ENCODE measurements at places on chromosomes 6 and 20.

GRCh38 chr20:22381812-22382416, 202.5 kb downstream of the FOXA2 start:
- no peak for DNase-seq

GRCh38 chr6:114419175-114419574, 76.4 kb upstream of the HS3ST5 start:
- DNase-seq: no peak

DNA sequence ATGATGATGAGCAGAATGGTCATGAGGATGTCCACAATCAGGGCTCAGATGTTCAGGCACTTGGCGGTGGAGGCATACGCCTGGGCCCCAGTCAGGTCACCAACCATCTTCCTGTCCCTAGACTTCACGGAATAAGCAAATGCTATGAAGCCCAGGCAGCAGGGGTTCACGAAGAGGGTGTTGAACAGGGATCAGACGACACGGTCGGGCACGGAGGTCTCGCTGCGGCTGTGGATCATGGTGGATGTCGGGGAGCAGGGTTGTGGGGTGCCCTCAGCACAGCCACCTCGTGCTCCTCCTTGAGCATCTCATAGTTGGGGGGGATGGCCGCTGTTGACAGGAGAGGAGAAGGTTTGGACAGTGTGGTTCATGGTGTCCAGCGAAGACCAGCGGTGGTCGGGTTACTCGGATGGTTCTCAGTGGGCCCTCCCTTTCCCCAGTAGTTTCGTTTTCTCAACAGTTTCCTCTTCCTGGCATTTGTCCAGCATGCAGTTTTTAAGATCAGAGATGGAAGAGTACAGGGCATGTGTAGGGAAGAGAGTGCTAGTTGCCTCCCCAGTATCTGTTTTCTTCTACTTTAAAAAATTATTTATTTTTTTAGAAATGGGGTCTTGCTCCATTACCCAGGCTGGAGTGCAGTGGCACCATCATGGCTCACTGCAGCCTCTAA, 20.3 kb upstream of the SPDEF start:
- DNase-seq: no peak

- DNase-seq: peak; percentile 85
Measured at GRCh38 chr6:36678488-36679042, at the start of gene CDKN1A. Gene CDKN1A (plus strand): TSS chr6:36678714. CDS start chr6:36684102, 5,388 bp downstream.

- DNase-seq: peak; percentile 1
Measured at GRCh38 chr6:13400772-13401171, 72.4 kb upstream of the TBC1D7 start.

DNA sequence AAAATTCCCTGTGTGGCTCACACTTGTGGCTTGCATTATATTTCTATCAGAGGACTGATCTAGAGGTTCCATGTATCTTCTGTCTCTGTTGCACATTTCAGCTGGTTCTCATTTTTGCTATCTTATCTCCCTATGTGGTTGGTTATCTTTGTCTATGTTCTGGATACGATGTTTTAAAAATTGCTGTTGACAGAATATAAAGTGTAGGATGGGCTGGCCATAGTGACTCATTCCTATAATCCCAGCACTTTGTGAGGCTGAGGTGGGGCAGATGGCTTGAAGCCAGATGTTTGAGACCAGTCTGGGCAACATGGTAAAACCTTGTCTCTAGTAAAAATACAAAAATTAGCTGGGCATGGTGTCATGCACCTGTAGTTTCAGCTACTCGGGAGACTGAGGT, 9.9 kb upstream of the ULBP3 start:
- no peak for DNase-seq

DNA sequence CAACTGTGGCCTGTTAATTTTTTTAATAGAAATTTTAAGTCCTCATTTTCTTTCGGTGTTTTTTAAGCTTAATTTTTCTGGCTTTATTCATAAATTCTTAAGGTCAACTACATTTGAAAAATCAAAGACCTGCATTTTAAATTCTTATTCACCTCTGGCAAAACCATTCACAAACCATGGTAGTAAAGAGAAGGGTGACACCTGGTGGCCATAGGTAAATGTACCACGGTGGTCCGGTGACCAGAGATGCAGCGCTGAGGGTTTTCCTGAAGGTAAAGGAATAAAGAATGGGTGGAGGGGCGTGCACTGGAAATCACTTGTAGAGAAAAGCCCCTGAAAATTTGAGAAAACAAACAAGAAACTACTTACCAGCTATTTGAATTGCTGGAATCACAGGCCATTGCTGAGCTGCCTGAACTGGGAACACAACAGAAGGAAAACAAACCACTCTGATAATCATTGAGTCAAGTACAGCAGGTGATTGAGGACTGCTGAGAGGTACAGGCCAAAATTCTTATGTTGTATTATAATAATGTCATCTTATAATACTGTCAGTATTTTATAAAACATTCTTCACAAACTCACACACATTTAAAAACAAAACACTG, 10.1 kb downstream of the HFE start:
- DNase-seq: peak; percentile 68

DNA sequence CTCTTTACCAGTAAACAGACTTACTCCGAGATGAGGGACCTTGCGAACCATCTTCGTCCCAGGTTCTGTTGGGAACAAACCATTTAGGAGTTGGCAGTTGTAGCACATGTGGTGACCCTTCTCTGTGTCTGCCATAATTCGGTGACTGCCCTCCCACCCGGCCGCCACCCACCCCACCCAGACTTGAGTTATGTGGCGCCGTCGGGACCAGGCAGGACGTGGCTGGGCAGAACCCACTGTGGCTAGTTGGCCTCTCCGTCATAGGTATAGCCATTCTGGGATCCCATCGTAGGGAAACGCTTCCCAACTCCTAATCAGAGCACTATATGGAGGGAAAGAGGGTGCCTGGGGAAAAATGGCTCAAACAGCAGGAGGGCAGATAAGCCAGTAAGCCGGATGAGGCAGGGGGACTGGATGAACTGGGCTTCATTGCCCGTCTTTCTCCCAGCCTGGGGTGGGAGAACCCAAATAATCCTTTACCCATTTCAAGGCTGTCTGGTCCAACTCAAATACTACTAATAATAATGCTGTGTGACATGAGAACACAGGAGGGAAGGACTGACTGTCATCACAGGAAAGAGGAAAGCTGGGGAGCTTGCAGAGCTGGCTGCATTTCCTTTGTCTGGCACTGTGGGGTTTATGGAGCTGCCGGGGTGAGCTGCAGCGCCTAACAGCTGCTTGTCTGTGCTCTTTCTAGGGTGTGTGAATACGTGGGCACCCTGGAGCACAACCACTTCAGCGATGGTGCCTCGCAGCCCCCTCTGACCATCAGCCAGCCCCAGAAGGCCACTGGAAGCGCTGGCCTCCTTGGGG, 73.0 kb upstream of the PBOV1 start:
- DNase-seq: no peak

DNA sequence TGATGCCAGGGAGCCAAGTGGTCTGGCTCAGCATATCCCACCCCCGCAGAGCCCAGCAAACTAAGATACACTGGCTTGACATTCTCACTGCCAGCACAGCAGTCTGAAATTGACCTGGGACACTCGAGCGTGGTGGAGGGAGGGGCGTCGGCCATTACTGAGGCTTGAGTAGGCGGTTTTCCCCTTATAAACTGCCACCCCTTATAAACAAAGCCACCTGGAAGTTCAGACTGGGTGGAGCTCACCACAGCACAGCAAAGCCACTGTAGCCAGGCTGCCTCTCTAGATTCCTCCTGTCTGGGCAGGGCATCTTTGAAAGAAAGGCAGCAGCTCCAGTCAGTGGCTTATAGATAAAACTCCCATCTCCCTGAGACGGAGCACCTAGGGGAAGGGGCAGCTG, 19.4 kb downstream of the TINAG start:
- no peak for DNase-seq
